Anterior cingulate cortex (tissue), 58 donors: ENCODE measurements at places on chromosomes 1 and 21.

DNA sequence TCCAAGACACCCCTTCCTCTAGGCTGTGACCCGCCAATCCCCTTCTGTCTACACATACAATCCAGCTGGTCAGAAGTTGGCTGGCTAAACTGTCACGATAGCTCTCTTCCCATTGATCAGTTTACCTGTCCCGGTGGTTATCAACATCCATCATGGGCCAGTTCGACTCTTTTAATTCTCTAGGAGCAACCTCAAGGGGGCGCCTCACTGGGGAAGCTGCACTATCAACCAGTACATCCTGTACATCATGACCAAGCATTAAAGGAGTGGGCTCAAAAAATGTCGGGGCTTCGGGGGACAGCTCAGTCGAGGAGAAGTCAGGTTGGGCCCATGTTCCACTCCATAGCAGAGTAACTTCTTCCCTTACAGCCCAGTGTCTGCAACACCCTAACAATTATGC is 53.2 kb upstream of the B3GALNT2 start:
- DNase-seq: no peak

DNA sequence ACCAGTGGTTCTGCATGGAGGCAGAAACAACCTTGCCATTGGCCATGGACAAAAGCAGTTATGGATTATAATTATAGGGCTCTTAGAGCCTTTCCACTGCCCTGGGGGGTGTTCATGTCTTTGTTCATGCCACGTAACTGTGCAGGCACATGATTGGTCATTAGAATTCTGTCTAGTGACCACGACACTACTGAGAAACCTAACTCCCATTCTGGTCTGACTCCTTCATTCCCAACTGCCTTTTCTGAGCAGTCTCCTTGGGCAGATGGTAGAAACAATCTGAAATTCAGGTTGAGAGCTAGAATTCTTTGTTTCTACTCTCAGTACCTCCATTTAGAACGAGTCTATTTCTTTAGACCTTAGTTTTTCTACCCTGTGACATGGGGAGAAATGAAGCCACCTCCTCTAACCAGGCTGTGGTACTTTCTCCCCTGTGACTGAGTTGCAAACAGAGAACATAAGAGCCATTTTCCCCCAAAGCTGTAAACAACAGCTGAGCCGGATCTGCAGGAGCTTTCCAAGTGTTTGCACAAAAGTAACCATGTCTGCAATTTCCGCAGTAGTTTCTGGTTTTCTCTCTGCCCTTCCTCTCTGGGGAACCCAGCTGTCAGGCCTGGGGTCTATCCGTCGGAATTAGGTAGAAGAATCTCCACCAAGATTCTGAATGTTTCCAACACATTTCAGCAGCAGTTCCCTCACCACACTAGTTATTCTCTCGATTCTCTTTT is 37.7 kb upstream of the IPO9 start:
- DNase-seq: peak; percentile 29

DNA sequence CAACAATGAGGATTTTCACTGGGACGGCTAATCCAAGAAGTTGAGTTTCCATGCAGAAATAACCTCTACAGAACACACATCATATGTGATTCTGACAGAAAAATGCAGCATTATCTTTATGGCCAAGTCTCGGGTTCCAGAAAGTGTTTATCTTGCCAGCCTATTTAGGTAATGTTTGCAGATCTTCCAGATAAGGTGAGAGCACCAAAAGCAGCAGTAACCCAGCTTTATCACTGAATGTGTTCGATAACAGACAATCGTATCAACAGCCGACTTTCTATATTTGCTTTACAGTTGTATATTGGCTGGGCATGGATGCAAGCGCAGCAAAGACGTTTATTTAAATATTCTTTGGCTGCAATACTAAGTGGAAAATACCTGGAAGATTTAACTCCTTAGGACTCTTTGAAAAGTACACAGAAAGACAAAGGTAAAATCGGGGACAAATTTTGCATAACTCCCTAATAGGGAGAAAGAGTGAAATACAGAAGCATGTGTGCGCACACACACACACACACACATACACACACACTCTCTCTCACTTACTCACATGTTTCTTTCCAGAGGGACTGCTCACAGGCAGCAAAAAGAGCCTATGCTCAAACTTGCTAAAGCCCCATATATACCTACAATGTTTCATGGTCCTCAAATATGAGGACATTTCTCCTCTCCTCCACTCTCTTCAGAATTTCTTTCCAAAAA is 3.0 kb upstream of the CTSK start:
- no peak for DNase-seq

DNA sequence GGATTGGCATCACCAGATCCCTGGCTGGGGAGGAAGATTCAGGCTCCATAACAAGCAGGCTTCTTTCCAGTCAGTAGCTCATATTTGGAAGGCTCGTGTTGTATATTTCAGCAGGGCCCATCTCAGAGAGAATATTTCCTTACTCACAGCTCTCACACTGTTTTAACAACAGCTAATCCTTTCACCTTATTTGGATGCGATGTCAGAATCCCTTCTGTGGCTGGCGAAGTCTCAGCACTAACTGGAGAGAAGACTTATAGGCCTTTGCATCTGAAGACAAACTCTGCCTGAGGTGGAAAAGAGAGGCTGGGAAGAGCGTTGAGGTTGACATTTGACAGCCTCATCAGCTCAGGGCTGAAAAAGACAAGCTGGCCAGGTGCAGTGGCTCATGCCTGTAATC is 47.2 kb upstream of the CAPZB start:
- no peak for DNase-seq

GRCh38 chr21:34606051-34606450 is 8.9 kb downstream of the RCAN1 start:
- DNase-seq: peak; percentile 69

- DNase-seq: no peak
Observed at GRCh38 chr1:168121401-168122011, 15.2 kb downstream of the GPR161 start.

DNA sequence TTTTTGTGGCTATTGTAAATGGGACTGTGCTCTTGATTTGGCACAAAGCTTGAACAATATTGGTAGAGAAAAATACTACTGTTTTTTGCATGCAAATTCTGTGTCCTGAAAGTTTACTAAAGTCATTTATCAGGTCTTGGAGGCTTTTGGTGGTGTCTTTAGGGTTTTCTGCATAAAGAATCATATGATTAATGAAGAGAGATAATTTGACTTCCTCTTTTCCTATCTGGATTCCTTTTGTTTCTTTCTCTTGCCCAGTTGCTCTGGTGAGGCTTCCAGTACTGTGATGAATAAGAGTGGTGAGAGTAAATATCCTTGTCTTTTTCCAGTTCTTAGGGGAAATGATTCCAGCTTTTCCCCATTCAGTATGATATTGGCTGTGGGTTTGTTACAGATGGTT is 1166.7 kb downstream of the NCAM2 start:
- no peak for DNase-seq

GRCh38 chr1:14236097-14236496 is 362.4 kb upstream of the KAZN start:
- no peak for DNase-seq

- DNase-seq: peak; percentile 80
Observed at GRCh38 chr1:220094016-220094911, at the start of gene IARS2. TSS of gene IARS2 (plus strand) at chr1:220094132. CDS start at chr1:220094217, 85 bp downstream.

- no peak for DNase-seq
Observed at GRCh38 chr1:82321794-82322193, 521.1 kb downstream of the ADGRL2 start.

DNA sequence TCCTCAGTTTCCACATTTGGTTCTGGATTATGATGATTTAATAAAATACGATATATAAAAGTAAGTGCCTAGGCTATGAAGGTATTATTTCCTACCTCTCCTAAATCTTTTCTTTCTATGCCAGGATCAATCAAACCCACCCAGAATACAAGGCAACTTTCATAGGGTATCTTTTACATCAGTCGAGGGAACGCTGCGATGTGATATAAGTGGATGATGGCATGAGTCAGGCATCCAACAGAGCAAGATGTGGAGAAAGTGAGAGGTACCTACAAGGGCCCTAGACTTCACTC is 781 bp downstream of the TTLL7 start:
- DNase-seq: no peak

GRCh38 chr1:4658643-4659628 is 4.5 kb downstream of the AJAP1 start:
- no peak for DNase-seq

DNA sequence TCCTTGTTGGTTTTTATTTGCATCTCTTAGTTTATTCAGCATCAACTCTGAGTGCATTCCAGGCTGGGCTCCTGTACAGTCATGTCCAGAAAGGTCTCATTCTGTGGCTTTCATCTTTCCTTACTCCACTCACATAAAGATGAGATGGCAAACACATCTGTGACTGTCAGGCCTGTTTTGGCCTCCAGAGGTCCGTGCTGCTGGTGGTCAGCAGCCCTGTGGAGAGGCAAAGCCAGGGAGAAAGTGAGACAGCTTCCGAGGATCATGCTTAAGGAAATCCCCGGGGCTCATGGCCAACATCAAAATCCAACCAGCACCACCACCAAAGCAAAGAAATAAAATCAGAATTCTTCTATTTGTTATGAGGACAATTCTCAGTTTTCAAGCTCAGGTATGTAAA is 96.1 kb upstream of the HIVEP3 start:
- no peak for DNase-seq

DNA sequence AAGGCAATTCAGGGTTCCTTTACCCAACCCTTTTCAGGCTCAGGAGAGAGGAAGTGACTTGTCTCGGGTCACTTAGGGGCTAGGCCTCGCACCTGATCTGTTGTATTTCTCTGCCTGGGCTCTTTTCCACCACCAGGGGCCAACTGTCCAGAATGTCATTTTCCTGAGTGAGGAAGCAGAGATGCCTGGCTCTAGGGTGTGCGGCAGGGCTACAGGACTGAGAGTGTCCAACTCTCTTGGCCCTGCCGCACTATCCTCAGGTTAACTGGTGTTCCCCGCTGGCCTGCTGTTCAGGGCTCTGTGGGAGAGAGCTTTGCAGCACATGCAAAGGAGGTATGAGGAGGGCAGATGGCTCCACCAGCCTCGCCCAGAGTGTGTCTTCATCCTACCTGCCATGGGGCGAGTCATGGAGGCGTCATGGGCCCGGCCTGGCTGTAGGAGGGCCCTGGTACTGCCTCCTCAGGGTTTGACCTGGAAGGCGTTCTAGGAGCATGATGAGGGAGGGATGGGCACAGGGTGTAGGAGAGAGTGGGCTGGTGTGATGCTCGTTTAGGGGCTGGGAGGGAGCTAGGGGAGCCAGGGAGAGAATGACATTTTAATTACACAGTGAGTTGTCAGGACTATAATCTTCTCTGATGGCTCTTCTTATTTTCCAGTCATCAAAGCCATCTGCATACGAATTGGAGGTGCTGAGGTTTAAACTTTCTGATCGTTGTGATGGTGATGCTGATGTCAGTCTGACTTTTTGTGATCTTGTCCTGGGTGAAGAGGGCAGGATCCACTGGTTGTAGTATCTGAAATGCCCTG is 128.3 kb downstream of the NOS1AP start:
- no peak for DNase-seq

- no peak for DNase-seq
Observed at GRCh38 chr1:149936170-149936991, at the start of gene MTMR11. TSS of gene MTMR11 (minus strand) at chr1:149936879. CDS start at chr1:149936647, 232 bp downstream.

DNA sequence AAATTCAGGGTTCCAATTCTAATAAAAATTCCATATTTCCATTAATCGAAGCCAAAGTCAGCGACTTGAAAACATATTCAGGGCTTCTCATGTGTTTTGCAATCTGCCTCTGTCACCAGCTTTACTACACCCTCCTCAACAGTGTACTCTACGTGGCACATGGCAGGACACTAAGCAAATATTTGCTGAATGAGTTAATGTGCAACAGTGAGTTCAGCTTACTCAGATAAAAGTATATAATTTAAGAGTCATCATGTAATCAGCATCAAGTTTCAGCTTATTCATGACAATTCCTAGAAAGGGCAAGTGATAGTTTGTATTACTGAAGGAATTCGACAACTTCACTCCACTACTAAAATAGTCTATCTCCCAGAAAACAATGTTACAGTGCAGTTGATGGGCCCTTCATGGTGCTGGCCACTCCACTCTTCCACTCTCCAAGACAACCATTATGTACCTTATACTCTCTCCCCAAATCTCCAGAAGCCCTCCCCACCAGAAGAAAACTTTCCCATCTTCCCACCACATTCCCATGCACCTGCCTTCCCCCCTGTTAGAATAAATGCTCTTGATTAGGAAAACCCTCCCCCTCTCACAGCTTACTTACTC is 97.3 kb downstream of the TTLL7 start:
- no peak for DNase-seq

- no peak for DNase-seq
Observed at GRCh38 chr21:33931799-33932390, 16.3 kb upstream of the ATP5PO start.

GRCh38 chr1:227318853-227319607 is 738 bp upstream of the CDC42BPA start:
- peak; percentile 29 for DNase-seq

GRCh38 chr1:222283147-222283768 is 264.6 kb downstream of the HHIPL2 start:
- no peak for DNase-seq

DNA sequence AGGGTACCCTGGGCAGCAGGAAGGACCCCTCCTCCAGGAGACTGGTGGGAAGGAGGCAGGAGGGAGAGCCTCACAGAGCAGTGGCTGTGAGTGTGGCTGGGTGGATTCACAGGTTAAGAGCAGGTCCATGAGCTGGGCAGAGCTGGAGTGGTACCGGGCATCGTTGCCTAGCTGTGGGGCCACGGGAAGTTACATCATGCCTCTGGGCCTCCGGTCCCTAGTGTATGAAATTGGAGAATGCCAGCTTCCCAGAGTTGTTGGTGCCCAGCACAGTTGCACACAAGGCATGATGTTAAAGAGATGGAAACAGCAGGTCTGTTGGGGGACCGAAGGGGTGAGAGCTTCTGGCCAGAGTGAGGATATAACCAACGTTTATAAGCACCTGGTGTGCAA is 18.5 kb downstream of the FOXO6 start:
- DNase-seq: no peak

DNA sequence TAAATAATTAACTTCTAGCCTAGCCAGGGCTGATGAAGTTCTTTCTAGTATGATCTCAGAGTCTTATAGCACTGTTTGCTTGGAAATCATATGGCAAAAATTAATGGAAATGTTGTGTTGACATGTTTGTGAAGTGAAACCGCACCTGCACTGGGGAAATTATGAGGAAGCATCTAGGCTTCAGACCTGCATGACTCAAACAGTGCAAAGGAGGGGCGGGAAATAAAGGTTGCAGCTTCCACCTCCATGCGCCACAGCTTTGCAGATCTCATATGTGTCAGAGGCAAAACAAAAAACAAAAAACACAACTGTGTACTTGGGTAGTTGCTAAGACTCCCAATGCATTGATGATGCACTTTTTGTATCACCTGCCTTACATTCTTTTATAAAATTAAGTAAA is 1080.6 kb downstream of the PLA2G4A start:
- no peak for DNase-seq

GRCh38 chr1:24427545-24427862 is 11.9 kb downstream of the NIPAL3 start:
- DNase-seq: no peak

GRCh38 chr1:6269720-6270400 is 9.0 kb upstream of the GPR153 start:
- no peak for DNase-seq

GRCh38 chr21:35563885-35564451 is 496.4 kb downstream of the SETD4 start:
- no peak for DNase-seq
